Right atrium auricular region (tissue), 2 donors: ENCODE measurements at places on chromosomes 2 and 18. TPM values are rescaled to one million over a fixed set of nuclear protein-coding genes. Genes with fewer than 3 reads are reported as not detected.

DNA sequence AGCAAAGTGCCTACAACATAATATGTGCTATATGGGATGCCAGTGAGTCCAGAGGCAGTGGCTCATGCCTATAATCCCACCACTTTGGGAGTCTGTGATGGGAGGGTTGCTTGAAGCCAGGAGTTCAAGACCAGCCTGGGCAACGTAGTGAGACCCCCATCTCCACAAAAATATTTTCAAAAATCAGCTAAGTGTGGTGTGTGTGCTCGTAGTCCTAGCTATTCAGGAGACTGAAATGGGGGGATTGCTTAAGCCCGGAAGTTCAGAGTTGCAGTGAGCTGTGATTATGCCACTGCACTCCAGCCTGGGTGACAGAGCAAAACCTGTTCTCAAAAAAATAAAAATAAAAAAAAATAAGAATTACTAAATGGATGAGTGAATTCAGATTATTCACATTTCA lies 23.4 kb downstream of the OTX1 start:
- no peak overlapping the region for H3K27ac ChIP-seq
- H3K27me3 ChIP-seq: no peaks in the 10 kb centered on the region
- no peak overlapping the region for H3K4me3 ChIP-seq
- no peaks in the 10 kb centered on the region for H3K4me1 ChIP-seq
- no peaks in the 10 kb centered on the region for H3K36me3 ChIP-seq

- H3K4me1 ChIP-seq: no peaks in the 10 kb centered on the region
- no peak overlapping the region for H3K27ac ChIP-seq
- no peaks in the 10 kb centered on the region for H3K27me3 ChIP-seq
Observed at GRCh38 chr2:68730828-68731227, 3.8 kb upstream of the ARHGAP25 start.

The HDHD2 gene
- 15.7 TPM for total RNA-seq

DNA sequence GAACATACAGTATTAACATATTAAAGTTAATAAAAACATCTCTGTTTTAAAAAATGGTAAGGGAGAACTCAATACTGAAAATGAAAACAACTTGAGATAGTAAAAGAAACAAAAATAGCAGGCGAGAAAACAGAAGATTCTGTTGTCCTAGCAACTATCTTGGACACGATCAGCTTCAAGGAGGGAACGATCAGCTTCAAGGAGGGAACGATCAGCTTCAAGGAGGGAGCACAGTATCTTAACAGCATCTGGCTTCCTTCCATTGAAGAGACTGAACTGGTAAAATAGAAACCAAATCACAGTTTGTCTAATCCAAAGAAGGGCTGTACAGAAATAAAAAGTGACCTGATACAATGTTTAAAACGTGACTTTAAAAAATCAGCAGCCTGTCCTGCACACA lies 51.8 kb downstream of the NDUFA10 start:
- no peak overlapping the region for H3K4me3 ChIP-seq
- H3K27ac ChIP-seq: no peak overlapping the region
- no peaks in the 10 kb centered on the region for H3K4me1 ChIP-seq
- H3K27me3 ChIP-seq: no peaks in the 10 kb centered on the region

DNA sequence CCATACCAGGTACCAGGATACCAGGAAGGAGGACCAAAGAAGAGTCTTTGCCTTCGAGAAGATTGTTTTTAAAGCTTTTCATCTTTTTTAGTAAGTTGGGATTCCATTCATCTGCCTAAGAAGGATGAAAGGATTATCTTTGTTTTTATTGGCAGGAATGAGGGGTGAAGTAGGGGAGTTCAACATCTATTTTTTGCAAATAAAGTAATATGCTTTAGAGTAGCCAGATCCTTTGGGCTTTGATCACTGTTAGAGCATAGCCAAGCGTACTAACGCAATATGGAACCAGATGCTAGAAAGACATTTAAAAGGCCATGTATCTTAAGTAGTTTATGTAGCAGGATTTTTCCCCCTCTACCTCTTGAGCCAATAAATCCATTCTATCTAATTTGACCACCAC lies 133.0 kb downstream of the PRPF40A start:
- H3K27me3 ChIP-seq: no peaks in the 10 kb centered on the region
- DNase-seq: no peak
- H3K4me1 ChIP-seq: peaks cover 20% of the 10 kb centered on the region
- H3K27ac ChIP-seq: no peak overlapping the region

- no peaks in the 10 kb centered on the region for H3K4me1 ChIP-seq
- no peaks in the 10 kb centered on the region for H3K27me3 ChIP-seq
- no peak overlapping the region for H3K27ac ChIP-seq
- H3K4me3 ChIP-seq: no peak overlapping the region
Observed at GRCh38 chr2:228599297-228599696, 417.8 kb upstream of the SPHKAP start.

The UGT1A10 gene
- not detected for total RNA-seq
